ENCODE measurements at places on chromosomes 11 and 22.

DNA sequence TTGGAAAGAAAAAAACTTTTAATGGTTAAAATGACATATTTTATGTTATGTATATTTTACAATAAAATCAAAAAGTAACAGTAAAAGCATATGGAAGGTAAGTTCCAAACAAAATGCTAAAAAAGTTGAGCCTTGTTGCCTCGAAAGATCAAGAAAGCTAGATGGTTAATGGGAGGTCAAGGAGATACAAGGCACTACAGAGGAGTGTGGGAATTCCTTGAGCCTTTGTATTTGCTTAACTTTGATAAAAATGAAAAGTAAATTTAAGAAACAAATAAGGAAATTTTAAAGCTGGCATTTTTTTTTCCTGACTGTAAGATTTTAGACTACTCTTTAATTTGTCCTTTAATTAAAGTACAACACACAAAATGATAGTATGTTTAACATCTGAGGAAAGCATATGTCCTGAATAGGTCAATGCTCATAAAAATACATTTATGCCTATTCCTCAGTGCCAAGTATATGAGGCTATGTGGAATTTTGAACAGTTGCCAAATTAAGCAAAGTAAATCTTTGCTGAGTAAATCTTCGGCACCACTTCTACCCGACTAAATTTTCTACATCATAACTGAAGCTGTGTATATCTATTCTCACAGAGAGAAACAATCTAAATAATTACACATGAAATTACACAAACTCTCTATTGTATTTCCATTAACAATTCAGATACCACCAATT, 108.8 kb downstream of the TTC28 start:
- no peaks in the 10 kb centered on the region for H3K36me3 ChIP-seq
- ATAC-seq: no peak
- H3K4me1 ChIP-seq: no peaks in the 10 kb centered on the region
- peaks cover 33% of the 10 kb centered on the region for H3K27me3 ChIP-seq
- no peak overlapping the region for H3K4me3 ChIP-seq

DNA sequence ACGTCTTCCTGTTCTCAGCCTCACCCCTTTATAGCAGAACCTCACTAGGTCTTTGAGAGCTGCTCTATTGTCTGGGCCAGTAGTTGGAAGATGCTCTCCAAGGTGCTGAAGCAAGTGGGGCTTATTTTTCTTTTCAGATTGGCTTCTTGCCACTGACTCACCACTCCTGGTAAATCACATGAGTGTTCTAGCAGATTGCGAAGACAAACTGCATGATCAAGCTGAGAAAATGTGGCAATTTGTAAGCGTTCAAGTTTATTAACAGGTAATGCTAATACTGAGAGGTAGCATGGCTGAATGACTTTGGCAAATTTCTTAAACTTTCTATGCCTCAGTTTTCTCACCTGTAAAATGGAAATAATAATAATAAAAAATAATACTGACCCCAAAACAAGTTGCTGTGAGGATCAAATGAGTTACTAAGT, 59.2 kb downstream of the CACNG2 start:
- H3K27me3 ChIP-seq: peaks cover 64% of the 10 kb centered on the region
- H3K36me3 ChIP-seq: no peaks in the 10 kb centered on the region
- H3K4me3 ChIP-seq: no peak overlapping the region
- H3K27ac ChIP-seq: no peak overlapping the region

DNA sequence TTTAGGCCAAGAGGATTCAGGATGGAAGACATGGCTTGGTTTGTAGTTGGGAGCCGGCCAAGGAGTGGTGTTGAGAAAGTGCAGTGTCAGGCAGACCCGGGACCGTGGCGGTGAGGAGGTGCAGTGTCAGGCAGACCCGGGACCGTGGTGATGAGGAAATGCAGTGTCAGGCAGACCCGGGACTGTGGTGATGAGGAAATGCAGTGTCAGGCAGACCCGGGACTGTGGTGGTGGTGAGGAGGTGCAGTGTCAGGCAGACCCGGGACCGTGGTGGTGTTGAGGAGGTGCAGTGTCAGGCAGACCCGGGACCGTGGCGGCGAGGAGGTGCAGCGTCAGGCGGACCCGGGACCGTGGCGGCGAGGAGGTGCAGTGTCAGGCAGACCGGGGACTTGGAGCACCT, 59.7 kb downstream of the LRP5 start:
- ATAC-seq: no peak
- peaks cover 79% of the 10 kb centered on the region for H3K4me1 ChIP-seq
- H3K27ac ChIP-seq: peak overlapping the region; percentile 98
- peak overlapping the region; percentile 83 for H3K4me3 ChIP-seq

GRCh38 chr11:115965767-115966504, 461.7 kb upstream of the CADM1 start:
- H3K4me3 ChIP-seq: no peak overlapping the region
- no peak for ATAC-seq
- peaks cover 8% of the 10 kb centered on the region for H3K27me3 ChIP-seq
- H3K4me1 ChIP-seq: no peaks in the 10 kb centered on the region

DNA sequence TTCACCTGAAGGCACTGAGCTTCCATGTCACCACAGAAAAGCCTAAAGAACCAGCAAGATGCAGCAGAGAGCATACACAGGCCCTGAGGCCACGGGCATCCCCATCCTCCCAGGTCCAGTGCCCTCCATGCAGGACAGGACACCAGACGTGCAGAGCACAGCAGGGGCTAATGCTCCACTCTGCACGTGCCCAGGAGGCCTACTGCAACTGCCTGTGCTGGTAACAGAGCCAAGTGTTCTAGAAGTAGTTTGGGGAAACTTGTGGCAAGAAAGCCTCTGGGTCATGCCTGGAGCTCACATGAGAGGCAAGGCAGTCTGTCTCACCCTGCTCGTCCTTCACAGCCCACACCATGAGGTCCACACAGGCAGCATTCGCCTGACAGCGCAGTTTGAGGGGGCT, 30.7 kb downstream of the SERPIND1 start:
- no peak overlapping the region for H3K27ac ChIP-seq
- H3K4me3 ChIP-seq: no peak overlapping the region
- H3K4me1 ChIP-seq: peaks cover 10% of the 10 kb centered on the region
- peaks cover 73% of the 10 kb centered on the region for H3K36me3 ChIP-seq

GRCh38 chr11:102911758-102912481, 37.1 kb upstream of the MMP12 start:
- peaks cover 24% of the 10 kb centered on the region for H3K27me3 ChIP-seq
- ATAC-seq: no peak
- no peaks in the 10 kb centered on the region for H3K36me3 ChIP-seq

- H3K27me3 ChIP-seq: peaks cover 38% of the 10 kb centered on the region
- no peak for ATAC-seq
- no peak overlapping the region for H3K27ac ChIP-seq
- H3K4me3 ChIP-seq: no peak overlapping the region
- H3K36me3 ChIP-seq: no peaks in the 10 kb centered on the region
These were observed 150.5 kb downstream of the FEZ1 start for GRCh38 chr11:125345421-125346178.

- no peak for ATAC-seq
- no peak overlapping the region for H3K4me3 ChIP-seq
- no peaks in the 10 kb centered on the region for H3K27me3 ChIP-seq
- H3K4me1 ChIP-seq: peaks cover 67% of the 10 kb centered on the region
These were observed 85.3 kb downstream of the GAB2 start for GRCh38 chr11:78332174-78332866.

GRCh38 chr22:37218771-37219411, 6.6 kb upstream of the SSTR3 start:
- peak; percentile 97 for ATAC-seq
- peak overlapping the region; percentile 61 for H3K4me3 ChIP-seq
- H3K27me3 ChIP-seq: no peaks in the 10 kb centered on the region
- H3K4me1 ChIP-seq: peaks cover 77% of the 10 kb centered on the region
- peak overlapping the region; percentile 69 for H3K27ac ChIP-seq

DNA sequence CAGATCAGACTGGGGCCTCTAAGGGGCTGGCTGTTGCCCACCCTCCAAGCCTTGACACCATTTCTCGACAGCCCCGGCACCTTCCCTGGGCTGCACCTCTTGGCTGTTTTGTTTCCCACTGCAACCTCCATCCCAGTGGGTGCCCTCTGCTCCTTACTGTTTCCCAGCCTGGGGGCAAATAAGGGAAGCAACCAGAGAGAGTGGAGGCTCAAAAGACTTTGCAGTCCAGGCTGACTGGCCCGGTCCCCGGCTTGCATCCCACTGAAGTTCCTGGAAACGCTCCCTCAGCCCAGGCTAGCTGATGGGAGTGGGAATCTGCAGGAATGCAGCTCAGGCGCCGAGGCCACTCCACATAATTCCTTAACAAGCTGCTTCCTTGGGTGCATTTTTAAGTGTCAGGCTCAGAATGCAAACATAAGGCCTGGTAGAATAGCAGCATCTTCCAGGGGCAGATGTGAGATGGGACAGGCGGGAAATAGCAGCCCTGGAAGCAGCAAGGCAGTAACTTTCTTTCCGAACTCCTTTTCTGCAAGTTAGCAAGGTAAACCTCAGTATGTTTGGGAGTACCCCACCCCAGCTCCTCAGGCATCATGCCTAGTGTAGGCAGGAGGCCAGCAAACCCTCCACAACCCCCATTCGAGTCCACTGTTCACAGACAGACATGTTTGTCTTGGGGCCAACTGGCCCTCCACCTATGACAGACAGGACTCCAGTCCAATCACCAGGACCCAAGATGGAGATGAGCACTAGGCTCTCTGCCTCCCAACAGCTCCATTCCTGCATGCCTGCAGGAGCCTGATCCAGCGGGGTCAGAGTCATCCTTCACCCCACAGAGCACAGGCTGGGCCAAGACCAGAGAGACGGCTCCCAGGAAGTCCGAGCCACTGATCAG, 39.3 kb downstream of the RPL27A start:
- ATAC-seq: no peak
- no peaks in the 10 kb centered on the region for H3K36me3 ChIP-seq
- no peak overlapping the region for H3K27ac ChIP-seq
- H3K4me1 ChIP-seq: peaks cover 22% of the 10 kb centered on the region

DNA sequence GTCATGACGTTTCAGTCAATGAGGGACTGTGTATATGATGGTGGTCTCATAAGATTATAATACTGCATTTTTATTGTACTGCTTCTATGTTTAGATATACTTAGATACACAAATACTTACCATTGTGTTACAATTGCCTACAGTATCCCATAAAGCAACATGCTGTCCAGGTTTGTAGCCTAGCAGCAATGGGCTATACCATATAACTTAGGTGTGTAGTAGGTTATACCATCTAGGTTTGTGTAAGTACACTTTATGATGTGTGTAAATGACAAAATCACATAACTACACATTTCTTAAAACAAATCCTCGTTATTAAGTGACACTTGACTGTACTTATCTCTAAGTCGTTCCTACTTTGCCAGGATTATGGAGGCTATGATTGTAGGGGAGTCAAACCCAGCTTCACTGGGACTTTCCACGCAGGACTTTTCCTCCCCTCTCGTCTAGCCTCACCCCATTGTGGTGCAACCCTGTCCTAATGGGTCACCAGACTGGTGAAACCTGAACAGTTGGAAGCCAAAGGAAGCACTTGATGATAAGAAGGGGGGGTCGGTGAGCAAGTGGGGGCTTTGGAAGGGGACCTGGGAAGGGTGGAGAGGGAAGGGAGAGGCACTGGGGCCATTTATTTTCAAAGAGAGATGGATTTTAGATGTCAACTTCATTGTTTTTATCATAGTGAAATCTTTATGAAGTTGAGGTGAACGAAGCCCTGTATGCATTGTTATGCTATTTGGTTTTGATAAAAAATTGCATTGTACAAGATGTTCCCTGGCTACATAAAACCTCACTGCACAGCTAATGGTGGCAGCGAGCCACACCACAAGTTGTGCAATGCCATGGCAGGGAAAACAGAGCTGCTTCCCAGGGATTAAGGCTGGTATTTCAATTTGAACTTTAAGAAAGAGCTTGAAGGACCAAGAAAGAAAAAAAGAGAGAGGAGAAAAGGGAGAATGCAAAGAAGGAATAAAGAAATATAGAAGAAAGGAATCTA, 129.1 kb downstream of the EHF start:
- peaks cover 16% of the 10 kb centered on the region for H3K27me3 ChIP-seq
- H3K4me3 ChIP-seq: no peak overlapping the region
- H3K4me1 ChIP-seq: no peaks in the 10 kb centered on the region
- no peaks in the 10 kb centered on the region for H3K36me3 ChIP-seq
- ATAC-seq: no peak
- H3K27ac ChIP-seq: no peak overlapping the region

GRCh38 chr11:112620621-112621394, 340.4 kb upstream of the NCAM1 start:
- ATAC-seq: no peak
- H3K27ac ChIP-seq: no peak overlapping the region
- H3K36me3 ChIP-seq: no peaks in the 10 kb centered on the region
- H3K4me3 ChIP-seq: no peak overlapping the region
- no peaks in the 10 kb centered on the region for H3K4me1 ChIP-seq

GRCh38 chr11:2318707-2319106, 16.9 kb downstream of the TSPAN32 start:
- no peaks in the 10 kb centered on the region for H3K4me1 ChIP-seq
- no peak for ATAC-seq
- H3K27ac ChIP-seq: no peak overlapping the region
- no peaks in the 10 kb centered on the region for H3K36me3 ChIP-seq
- H3K4me3 ChIP-seq: no peak overlapping the region

- no peak overlapping the region for H3K27ac ChIP-seq
- peaks cover 3% of the 10 kb centered on the region for H3K36me3 ChIP-seq
- no peaks in the 10 kb centered on the region for H3K27me3 ChIP-seq
- no peak for ATAC-seq
- no peak overlapping the region for H3K4me3 ChIP-seq
These were observed 15.1 kb downstream of the UQCR10 start for GRCh38 chr22:29782061-29782845.

DNA sequence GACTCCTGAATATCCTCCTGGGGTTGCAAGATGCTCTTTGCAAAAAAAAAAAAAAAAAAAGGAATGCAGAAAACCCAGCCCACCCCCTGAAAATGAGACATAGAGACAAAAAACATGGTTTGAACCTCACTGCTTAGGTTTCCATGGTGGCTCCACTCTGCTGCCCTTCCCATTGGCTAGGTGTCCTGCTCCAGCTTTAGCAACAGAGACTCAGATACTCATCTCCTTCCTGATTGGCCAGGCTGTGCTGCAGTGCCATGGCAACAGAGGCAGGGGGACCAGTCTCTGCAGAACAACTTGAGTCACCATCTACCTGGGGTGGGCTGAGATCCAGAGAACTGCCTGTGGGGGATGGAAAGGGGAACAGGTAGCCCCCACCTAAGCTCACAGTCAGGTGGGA, 17.4 kb upstream of the YWHAH start:
- H3K27me3 ChIP-seq: peaks cover 37% of the 10 kb centered on the region
- peaks cover 16% of the 10 kb centered on the region for H3K4me1 ChIP-seq
- H3K27ac ChIP-seq: no peak overlapping the region
- no peak overlapping the region for H3K4me3 ChIP-seq
- H3K36me3 ChIP-seq: no peaks in the 10 kb centered on the region

GRCh38 chr11:69436041-69436982, 45.2 kb upstream of the LINC01488 start:
- ATAC-seq: no peak
- H3K4me3 ChIP-seq: no peak overlapping the region
- H3K4me1 ChIP-seq: no peaks in the 10 kb centered on the region

All from stimulated activated memory B cell treated with anti-CD40 and anti-IgM and Interleukin-4, amounts not matched to agents 10 μg/mL and 1 μg/mL and 100 μg/mL, for 72 hours (primary cell).